ENCODE measurements at places on chromosomes 12 and 14.
A peak's percentile ranks its signal among the peaks of the same experiment; 100 is the strongest.

GRCh38 chr12:99911967-99912366 lies 72.8 kb downstream of the ANKS1B start:
- DNase-seq, result no peak

DNA sequence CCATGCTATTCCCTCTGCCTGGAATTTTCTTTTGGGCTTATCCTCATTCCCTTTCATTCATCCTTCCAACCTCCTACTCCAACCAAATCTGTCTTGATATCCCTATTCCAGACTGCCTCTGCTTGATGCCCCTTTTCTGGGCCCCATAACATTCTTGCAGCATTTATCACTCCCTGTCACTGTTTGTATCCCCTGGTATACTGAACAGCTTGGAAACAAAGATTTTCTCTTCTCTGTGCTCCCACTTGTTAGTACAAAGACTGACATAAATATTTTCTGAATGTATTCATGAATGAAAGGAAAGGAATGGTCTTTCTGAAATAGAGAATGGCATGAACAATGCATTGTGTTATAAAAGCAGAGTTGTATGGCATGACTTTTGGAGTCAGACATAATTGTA lies 7.5 kb downstream of the IRAK4 start:
- DNase-seq, result no peak

- DNase-seq, result no peak
These were observed 365.6 kb downstream of the DPF3 start for GRCh38 chr14:72528059-72528862.

DNA sequence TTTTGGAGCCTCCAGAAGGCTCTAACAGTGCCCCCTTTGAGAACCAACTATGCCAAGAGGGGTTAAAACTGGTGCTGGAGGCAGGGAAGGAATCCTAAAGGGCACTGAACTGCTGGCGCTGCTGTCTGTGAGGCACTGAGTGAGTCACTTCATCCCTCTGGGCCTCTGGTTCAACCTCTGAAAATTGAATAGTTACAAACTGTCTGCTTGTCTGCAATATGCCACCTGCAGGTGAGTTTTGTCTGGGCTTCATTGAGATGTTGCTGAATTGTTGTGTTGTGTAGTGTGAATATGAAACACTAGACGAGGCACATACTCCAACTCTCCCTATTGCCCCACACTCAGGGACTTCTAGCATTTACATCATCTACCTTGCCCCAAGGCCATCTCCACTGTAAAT lies 68.0 kb downstream of the GRIN2B start:
- DNase-seq, result no peak

DNA sequence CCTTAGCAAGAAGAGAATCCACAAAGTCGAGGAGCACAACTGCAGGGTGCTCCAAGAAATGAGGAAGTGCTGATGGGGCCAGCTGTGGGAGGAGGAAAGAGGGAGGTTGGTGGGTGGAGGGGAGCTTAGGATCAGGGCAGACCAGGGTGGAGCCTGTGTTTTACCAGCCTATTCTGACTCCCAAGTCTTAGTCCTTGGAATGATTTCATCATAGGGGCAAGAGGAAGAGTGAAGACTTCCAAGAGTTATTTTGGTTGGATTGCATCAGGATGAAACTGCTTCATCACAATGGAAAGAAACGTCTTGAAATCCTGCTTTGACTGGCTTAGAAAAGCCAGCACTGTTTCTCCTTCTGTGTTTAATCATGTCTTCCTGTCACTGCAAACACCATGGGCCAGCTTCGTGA lies 194.0 kb downstream of the DPF3 start:
- no peak for DNase-seq

GRCh38 chr14:100789460-100790417 lies 36.2 kb upstream of the MEG3 start:
- no peak for DNase-seq

- DNase-seq, result no peak
These were observed 119.9 kb upstream of the PLEKHG7 start for GRCh38 chr12:92582893-92583292.

GRCh38 chr14:30894923-30895515 lies 20.7 kb downstream of the COCH start:
- no peak for DNase-seq

- no peak for DNase-seq
These were observed 36.3 kb upstream of the MAP3K9 start for GRCh38 chr14:70845601-70846000.

- no peak for DNase-seq
These were observed 230.8 kb downstream of the FOXN3 start for GRCh38 chr14:89185919-89186855.

- DNase-seq, result no peak
These were observed 5.9 kb upstream of the FBLN5 start for GRCh38 chr14:91953170-91953985.

GRCh38 chr12:19075711-19076340 lies 53.7 kb upstream of the PLEKHA5 start:
- no peak for DNase-seq

DNA sequence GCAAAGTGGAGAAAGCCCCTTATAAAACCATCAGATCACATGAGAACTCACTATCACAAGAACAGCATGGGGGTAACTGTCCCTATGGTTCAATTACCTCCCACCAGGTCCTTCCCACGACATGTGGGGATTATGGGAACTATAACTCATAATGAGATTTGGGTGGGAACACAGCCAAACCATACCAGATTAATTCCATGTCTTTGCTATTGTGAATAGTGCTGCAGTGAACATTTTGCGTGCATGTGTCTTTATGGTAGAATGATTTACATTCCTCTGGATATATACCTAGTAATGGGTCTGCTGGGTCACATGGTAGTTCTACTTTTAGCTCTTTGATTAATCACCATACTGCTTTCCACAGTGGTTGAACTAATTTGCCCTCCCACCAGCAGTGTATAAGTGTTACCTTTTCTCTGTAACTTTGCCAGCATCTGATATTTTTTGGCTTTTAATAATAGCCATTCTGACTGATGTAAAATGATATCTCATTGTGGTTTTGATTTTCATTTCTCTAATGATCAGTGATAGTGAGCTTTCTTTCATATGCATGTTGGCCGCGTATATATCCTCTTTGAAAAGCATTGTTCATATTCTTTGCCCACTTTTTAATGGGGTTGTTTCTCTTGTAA lies 29.7 kb upstream of the SAV1 start:
- DNase-seq, result no peak

DNA sequence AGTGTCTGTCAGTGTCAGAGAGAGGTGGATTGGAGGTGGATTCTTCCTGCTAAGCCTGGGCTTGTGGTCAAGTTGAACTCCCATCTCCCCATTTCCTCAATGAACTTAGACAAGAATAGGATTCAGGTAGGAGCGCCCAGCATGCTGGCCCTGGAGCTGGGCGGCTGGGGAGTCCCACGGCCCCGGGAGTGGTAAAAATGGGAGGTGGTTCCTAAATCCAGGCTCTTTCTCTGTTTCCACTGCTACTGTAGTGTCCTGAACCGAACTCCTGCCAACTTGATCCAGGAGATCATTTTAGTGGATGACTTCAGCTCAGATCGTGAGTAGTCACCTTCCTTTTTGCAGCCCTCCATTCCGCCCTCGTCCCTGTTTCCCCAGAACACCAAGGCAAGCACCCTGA lies 65.1 kb downstream of the GALNT16 start:
- DNase-seq, result no peak

GRCh38 chr14:76832503-76832988 lies 6.3 kb downstream of the LRRC74A start:
- DNase-seq, result no peak

DNA sequence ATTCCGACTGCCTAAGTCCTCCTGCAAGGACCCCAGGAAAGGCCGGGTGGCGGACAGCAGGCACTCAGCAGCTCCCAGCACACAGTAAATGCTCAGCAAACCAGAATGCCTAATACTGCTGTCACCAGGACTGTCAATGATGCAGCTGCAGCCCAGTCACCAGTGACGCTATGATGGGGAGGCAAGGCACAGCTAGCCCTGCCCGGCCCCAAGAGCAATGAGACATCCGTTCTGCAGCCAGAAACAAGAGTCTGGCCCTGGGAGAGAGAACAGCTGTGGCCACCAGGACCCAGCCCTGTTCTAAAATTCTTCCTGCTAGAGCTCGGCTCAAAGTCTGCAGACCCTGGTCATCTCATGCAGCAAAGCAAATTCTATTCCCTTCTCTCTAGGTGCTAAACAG lies 69.8 kb downstream of the NCOR2 start:
- no peak for DNase-seq

GRCh38 chr12:1608713-1609119 lies 14.3 kb upstream of the FBXL14 start:
- DNase-seq, result no peak

DNA sequence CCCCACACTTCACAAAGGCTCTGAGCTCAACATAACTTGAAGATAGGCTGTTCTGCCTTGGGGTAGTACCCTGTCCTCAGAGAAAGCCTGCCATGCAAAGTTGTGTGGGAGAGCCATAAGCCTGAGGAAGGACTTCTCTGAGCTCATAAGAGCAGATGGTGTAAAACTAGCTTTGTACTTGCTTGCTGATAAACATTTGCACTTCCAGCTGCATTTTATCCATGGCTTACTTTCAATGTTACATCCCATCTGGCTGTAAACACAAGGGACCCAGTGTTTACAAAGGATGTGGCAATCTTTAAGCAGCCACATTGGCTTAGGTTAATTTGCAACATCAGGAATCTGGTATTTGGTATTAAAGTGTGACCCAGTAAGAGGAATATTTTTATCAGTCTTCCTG lies 258.1 kb downstream of the IPO8 start:
- no peak for DNase-seq

- DNase-seq, result peak; percentile 1
These were observed 384.1 kb downstream of the ALG10 start for GRCh38 chr12:34406228-34406995.

DNA sequence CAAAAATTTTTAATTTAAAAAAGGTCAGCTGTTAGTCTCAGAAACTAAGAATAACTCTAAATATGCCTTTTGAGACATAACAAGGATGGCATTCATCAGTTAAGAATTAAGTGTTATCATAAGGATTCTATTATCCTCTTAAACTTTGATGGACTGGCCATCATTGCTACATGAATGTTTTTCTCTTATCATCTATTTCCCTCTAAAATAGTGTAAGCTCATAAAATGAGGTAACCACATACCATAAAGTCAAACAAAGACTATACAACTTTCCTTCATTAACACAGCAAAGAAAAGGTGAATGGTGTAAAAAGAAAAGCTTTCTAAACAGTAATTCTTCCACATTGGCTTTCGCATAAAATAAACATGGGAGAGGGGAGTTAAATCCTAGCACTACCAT lies 41.1 kb downstream of the TMTC1 start:
- no peak for DNase-seq

GRCh38 chr12:90275088-90275487 lies 566.5 kb upstream of the ATP2B1 start:
- DNase-seq, result no peak

DNA sequence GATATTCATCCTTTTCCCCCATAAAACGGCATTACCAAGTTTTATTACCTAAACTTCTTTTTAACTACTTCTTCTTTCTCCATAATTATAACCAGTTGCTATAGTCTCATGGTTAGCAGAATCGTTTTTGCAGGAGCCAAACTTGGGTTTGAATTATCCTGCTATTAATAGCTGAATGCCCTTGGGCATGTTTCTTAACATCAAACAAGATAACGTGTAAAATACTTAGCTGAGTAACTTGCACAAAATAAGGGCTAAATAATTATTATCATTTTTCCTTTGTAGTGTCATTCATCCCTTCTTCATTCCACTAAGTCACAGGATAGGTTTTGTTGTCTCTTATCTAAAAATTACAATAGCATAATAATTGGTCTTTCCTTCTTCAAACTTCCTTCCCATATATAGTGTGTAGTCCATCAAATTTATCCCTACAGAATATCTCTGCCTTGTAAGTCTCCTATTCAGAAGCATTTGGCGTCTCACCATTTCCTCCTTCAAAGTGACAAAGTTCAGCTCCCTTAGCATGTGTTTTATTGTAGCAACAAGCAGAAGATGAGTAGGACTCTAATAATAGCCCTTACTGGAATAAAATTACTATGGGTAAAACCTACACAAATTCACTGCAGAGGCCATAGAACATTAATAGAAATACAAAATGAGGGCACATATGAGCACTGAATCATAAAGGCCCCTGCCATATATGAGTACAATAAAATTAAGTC lies 63.8 kb downstream of the FAR2 start:
- no peak for DNase-seq

GRCh38 chr12:129765719-129766118 lies 138.1 kb downstream of the TMEM132D start:
- DNase-seq, result no peak

GRCh38 chr12:13046964-13047363 lies 2.8 kb downstream of the FAM234B start:
- no peak for DNase-seq

DNA sequence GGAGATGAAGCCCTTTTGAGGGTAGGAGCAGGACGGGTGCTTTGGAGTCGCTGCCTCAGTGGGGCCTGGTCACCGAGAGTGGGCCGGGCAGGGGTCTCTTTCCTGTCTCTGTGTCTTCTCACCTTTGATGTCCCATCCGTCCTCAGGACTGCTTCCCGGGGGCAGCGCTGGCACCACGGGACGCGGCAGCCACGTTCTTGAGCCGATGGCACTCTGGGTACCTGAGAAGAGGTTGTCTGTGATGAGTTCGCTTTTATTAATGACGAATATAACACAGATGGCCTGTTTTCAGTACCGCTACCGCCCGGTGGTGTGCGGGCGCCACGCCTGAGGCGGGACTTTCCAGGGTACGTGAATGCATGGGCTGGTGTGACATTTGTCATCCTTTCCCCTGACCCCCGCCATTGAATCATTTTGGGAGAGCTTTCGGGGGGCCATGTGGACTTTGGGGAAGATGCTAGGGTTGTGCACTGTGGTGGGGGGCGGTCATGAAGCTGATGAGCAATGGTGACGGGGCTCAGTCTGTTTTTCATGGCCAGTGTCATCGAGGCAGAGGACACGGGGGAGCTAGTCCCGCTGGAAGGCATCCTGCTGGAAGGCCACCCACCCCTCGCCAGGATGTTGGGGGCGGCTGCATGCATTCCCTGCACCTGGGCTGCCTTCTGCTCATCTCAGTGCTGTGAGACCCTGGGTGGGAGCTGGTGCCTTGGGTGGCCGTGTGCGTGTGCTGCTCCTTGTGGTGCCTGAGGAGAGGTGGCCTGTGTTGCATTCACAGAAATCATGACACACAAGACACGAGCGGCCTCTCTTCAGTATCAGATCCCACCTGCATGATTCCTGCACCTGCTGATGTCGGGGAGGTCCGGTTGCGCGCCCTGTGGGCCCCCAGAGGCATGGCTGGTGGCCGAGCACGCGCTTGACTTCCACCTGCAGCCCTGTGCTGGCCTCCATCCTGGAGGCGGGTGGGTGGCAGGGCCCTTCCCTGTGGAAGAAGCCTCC lies 162.5 kb upstream of the RTL1 start:
- DNase-seq, result no peak
